ENCODE measurements at places on chromosomes 6 and 20. TPM values are rescaled to one million over a fixed set of nuclear protein-coding genes. Genes with fewer than 3 reads are reported as not detected.

Gene FAM162B
- 25.6 TPM for total RNA-seq

Gene PRR18
- total RNA-seq = not detected

Gene METTL24
- total RNA-seq = not detected

Gene POPDC3
- 0.68 TPM for total RNA-seq

Gene HRH3
- not detected for total RNA-seq

Gene WFDC12
- not detected for total RNA-seq

Gene EPPIN
- total RNA-seq = not detected

Gene TMEM74B
- total RNA-seq = not detected

Measured in subcutaneous adipose tissue (tissue), 4 donors.